Mucosa of gallbladder (tissue), 1 donor: ENCODE measurements at places on chromosomes 5 and 9.

- DNase-seq: no peak
These were observed 219.2 kb upstream of the ELL2 start for GRCh38 chr5:96180684-96181435.

DNA sequence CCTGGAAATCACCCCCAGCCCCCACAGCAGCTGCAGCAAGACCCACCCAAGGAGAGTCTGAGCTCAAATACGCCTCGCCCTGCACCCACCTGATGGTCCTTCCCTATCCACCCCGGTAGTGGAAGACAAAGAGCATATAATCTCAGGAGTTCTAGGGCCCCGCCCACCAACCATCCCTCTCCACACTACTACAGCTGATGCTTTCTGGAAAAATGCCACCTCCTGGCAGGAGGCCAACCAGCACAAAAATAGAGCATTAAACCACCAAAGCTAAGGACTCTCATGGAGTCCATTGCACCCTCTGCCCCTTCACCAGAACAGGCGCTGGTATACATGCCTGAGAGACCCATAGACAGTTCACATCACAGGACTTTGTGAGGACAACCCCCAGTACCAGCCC is 22.5 kb upstream of the NIPSNAP3A start:
- no peak for DNase-seq

- peak; percentile 49 for DNase-seq
These were observed 10.1 kb downstream of the MYMK start for GRCh38 chr9:133514460-133515239.

GRCh38 chr5:139848508-139849100 is 53.0 kb downstream of the PSD2 start:
- no peak for DNase-seq

GRCh38 chr5:67996596-67996995 is 219.0 kb upstream of the PIK3R1 start:
- no peak for DNase-seq

DNA sequence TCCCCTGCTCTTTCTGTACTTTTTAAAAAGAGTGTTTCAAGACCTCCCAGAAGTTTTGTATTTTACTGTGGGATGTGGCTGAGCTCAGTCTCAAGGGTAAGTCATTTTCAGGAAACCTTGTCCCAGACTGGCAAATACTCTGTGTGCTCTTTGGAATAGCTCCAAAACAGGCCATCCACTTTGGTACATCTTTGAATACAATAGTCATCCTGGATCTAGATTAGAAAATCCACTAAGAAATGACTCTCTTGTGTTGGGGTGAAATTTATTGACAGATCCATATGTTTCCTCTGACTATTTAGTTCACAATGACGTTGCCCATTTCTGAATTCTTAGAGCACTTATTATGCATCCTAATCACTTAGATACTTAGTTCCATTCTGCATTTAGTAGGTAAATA is 95.2 kb downstream of the PLCXD3 start:
- DNase-seq: no peak

GRCh38 chr9:115442054-115442453 is 324.1 kb upstream of the TNC start:
- no peak for DNase-seq
